ENCODE measurements at places on chromosomes 7 and 10.

- no peak for DNase-seq
Measured at GRCh38 chr7:32583791-32584190, 88.5 kb downstream of the AVL9 start.

GRCh38 chr7:113813471-113813870, 105.3 kb downstream of the PPP1R3A start:
- no peak for DNase-seq

DNA sequence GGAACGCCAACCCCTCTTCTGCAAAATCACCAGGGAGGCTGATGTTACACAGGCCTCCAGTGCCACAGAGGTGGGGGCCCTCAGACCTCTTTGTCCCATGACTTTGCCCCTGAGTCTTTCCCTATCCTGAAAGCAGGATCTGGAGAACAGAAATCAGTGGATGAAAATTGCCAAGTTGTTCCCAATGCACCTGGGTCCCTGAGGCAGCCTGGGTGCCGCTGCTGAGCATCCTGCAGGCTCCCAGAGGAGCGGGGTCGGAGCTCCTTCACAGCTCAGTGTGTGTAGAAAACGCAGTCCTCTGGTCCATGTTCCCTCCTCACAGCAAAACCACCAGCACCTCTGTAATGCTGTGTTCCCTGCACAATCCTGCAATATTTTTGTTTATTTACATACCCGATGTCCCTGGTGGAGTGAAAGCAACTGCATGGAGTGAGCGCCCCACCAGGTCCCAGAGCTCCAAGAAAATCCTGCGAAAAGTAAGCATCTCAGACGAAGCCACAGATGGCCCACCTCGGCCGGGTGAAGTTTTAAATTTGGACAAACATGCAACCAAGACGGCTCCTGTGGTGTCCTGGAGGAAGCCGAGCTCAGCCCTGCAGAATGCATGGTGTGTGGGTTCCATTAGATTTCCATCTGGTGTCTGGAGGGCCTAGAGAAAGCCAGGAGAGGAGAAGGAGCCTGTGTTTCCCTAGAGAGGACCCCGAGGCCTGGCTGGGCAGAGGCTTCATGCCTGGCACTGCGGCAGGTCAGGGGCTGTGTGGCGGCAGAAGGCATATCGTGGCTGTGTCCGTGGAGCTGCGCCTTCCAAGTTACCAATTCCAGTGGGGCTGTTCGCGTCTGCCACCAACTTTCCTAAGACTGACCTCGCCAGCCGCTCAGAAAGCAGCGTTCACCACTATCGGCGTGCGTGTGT, 235.2 kb downstream of the WDR37 start:
- no peak for DNase-seq

DNA sequence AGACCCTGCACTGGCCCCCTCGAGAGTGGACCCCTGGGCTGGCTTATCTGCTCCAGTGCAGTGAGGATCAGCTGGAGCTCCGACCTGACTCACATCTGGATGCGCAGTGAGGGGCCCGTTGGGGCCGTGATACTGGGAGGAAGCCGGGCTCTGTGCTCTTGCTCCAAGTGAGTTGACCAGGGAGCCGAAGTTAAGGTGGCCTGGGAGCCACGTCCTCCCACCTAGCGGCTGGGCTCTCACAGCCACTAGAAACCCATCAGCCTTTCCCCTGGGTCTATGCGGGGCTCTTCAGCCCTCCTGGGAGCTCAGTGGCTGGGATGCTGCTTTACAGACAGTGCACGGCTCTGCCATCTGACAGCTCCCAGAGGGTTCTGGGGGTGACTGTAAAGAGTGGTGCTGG, 9.1 kb downstream of the ALKBH4 start:
- no peak for DNase-seq

GRCh38 chr7:105268511-105269392, 120.0 kb downstream of the SRPK2 start:
- DNase-seq: no peak

- DNase-seq: no peak
Measured at GRCh38 chr10:75106242-75106641, 5.2 kb upstream of the SAMD8 start.

DNA sequence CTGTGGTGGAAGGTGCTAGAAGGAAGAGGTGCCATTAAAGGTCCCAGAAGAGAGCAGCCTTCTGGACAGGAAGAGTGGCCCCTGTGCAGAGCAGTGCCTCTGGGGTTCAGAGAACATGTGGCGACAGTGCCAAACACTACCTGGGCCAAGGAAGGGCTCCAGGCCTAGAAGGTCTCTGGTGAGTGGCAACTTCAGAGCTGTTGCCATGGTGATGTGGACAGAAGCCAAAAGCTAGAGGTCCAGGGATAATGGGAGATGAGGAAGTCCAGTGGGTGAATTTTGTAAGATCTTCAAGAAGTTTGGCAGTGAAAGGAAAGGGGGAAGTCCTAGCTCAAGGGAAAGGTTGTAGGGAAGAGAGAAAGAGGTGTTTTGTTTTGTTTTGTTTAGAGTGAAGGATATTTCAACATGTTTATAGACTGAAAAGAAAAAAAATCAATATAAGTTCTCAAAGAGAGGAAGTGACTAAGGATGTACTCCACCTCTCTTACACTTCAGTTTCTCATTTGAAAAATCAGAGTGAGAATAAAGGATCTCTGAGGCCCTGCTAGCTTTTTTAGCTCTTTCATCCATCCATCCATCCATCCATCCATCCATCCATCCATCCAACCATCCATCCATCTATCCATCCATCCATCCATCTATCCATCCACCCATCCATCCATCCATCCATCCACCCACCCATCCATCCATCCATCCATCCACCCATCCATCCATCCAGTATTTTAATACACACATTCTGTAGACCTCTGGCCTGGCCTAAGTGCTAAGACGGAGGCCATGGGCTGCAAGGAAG, 77.1 kb upstream of the DUSP5 start:
- DNase-seq: no peak

DNA sequence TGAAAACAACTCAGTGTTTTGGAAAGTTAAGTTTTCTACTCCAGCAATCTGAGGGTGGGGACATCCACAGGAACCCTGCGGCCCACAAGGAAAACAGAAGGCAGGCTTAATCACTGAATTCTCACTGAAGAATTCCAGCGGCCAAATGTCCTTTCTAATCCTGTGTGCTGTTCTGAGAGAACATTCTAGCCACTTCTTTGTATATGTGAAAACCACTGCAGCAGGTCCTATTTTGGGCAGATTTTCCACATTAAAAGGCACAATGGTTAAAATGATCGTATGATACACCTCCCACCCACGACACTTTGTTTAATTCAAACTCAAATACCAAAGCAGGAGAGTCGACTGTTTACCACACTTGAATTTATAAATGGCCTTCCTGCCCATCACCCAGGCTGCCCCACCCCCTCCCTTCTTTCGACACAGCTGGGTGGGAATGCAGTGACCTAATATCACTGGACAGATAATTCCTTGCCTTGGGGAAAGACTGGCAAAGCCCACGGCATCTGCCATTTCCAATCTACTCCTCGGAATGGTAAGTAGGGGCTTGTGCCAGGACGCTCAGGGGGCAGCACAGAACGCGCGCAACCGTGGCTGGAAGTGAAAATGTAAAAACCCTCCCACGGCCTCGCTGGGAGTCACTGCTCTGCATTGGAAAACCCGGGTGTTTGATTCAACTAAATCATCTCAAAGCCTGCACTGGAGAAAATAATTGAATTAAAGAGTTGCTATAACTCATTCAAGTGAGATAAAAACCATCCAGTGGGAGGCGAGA, 67.0 kb downstream of the CTBP2 start:
- DNase-seq: no peak

DNA sequence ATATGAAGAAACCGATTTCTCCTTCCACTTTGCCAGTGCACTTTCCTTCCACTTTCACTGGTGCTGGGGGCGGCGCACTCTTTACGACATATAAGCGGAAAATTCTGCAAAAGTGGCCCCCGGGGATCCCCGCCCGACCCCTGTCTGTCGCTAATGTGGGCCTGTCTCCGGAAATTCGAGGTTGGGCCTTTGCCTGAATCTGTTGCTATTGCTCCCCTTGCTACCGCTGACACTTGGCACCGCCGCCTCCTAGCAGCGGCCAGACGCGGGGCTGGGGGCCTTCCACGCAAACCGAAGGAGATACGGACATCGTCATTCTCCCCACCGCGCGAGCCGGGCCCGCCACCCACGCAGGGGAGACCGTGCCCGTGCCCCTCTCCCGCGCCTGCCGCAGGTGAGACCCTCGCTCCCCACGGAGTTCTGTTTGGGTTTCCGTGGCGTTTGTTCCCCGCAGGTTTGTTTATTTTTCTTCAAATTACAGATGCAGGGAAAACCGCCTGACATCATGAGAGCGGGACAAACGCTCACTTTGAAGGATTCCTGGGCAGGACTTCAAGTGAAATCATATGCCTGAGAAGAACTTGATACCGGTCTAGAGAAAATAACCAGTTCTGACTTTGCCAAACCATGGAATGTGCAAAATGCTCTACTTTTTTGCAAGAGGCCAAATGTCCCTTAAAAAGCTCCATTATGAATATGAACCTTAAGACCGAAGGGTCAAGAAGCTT, 5.0 kb downstream of the TWIST1 start:
- DNase-seq: no peak

DNA sequence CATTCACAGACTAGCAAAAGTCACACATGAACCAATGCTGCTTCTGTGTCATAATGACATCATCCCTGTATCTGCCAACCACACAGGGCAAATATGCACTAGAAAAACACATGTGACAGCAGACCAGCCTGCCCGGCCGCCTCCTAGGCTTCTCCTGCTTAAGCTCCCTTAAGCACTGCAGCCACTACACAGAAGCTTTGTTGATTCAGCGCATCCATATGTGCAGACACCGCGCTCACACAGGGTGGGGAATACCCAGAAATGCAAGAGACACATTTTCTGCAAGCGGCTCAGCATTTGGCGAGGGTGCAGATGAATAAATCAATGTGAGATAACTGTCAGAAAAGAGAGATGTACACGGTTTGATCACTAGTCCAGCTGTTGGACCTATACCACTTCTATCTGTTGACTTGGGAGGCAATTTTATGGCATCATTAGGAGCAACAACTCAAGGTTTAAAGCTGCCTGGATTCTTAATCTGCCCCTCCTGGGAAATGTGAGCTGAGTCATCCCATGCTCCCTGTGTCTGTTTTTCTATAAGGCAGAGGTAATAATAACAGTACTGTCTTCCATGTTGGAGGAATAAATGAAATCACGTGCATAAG, 33.4 kb downstream of the CPXM2 start:
- DNase-seq: no peak

DNA sequence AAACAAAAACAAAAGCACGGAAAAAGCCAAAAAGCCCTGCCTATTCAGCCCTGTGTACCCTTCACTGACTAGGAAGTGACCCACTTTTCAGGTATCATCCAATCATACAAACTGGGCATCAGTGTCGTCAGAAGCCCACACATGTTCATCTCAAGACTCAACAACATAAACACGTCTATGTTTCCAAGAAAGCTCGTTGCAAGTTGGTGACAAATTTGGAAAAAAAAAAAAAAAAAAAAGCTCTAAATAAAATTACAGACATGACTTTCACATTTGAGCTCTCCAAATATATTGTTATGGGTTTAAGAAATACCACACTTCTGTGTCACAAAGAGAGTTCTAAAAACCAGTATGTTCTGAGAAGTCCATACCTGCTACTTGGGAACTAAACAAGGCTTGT, 204.7 kb upstream of the KLF14 start:
- no peak for DNase-seq

DNA sequence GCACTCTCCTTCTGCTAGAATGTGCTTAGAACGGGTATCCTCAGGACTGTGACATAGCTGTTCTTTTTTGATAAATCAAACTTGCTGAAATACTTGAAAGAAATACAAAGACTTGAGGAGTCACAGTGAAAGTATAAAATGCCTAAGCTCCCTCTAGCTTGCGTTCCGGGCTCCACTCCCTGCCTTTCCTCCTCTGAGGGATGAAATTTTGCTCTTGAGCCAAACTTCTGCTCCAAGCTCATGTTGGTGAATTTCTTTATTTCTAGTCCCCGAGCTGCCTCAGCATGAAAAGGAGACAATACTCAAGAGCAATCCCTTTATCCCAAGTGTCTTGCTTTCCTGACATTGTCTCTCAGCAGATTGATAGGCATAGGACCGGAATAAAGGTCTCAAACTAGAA, 499.6 kb upstream of the ADARB2 start:
- DNase-seq: no peak

DNA sequence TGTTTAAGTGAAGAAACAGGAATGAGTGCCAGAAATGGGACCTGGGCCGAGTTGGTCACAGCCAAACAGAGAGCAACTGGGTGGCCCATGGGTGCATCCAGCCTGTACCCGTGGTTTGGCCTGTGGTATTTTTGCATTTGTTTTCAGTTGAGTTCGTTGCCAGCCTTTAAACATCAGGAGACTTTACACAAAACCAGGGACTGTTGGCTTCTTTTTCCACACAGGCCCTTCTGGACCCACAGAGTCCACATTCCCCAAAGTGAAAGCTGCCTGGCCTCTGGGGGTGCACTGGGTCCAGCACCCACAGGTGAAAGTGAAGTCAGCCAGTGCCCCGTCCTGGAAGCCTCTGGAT, 54.1 kb upstream of the TNS3 start:
- DNase-seq: no peak

- no peak for DNase-seq
Measured at GRCh38 chr7:118214833-118215182, 9.7 kb upstream of the ANKRD7 start.

DNA sequence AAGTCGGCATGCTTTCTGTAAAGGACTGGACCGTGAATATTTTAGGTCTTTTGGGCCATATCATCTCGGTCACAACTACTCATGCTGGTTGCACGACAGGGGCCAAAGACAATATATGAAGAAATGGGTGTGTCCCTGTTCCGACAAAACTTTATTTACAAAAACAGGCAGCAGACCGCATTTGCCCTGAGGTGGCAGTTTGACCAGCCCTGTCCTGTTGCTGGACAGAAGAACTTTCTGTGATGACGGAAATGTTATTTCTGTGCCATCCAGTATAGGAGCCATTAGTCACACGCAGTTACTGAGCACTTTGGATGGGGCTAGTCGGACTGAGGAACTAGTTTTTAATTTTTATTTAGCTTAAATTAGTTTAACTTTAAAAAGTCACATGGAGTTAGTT, 112.8 kb upstream of the CARD11 start:
- DNase-seq: no peak

DNA sequence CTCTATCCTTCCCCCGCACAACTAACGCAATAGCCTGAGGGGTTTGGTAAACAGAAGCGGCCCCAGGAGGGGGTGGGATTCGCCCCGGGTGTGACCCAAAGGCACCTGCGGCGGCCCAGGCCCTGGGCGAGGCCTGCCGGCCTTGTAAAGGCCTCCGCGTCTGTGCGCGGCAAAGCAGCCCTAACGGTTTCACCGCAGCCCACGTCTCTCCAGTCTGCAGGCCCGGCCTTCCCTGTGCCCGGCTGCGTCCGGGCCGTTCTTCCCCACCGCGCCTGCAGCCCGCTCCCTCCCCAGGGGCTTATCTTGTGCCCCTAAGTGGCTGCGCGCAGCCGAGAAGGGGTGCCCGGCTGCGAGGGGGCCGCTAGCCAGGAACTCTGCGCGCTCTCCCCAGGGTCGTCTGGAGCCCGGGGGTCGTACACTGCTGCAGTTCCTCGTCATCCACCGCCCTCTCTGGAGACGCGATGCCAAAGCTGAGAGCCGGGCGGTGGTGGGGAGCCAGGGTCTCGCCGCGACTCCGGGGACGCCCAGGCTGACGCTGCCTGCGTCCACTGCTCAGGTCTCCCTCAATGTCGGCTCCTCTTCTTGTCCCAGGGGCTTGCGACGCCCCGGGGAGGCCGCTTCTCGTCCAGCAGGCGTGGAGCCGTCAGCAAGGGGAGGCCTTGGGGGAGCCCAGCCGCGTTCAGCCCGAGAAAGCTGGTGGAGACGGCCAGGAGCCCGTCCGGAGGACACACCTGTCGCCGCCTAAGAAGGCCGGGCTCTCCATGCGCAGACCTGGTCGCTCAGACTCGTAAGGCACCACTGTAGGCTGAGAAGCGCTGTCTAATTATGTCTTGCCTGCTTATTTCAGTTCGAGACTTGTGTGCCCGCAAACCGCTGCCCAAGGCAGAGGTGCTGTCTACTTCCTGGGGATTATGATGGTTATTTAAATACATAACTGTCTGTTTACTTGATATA, 132.3 kb downstream of the SPAG6 start:
- DNase-seq: no peak
